ENCODE measurements at places on chromosomes 7 and 10.

DNA sequence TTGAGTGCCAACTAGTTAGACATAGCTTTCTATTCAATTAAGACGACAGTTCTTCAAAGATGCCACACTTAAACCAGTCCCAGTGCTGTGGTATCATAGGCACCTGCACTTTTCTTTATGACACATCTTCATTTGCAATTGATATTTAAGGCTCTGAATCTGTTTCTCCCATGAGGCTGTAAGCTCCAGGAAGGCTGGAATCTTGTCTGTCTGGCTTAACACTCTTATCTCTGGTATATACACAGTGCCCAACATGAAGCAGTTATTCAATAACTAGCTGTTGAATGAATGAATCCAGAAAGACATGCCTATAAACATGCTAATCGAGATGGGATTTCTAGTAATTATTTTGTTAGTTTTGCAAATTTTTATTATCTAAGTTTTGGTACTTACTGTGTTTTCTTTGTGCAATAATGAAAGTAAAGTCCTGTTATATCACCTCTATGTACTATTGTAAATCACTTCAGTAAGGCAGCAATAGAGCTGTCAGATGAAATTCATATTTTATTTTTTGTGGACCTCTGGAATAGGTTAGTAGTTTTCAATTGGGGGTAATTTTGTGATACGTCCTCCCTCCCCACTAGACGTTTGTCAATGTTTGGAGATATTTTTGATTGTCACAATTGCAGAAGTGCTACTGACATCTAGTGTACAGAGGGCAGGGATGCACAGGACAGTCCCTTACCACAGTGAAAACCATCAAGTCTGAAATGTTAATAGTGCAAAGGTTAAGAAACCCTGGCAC, 51.3 kb upstream of the STEAP4 start:
- DNase-seq, result peak; percentile 8

- DNase-seq, result no peak
Measured at GRCh38 chr10:132111121-132111731, 45.5 kb downstream of the JAKMIP3 start.

DNA sequence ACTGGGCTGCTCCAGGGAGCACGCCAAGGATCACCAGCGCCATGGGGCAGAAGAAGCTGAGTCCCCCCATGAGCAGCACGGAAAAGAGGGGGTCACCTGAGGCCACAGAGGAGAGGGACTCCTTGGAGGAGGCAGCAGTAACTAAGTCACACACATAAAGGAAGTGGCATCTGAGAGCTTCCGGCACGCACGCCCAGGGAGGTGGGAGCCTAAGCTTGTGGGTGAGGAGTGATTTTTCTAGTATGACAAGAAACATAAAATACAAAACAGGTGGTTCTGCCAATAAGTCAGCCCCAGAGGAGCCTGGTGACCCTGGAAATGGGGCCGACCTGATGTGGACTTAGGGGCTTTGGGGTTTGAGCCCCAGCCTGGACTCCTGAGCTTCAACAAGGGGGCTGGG, 60.8 kb downstream of the CARD11 start:
- DNase-seq, result peak; percentile 13

GRCh38 chr7:48497521-48497920, 326.3 kb downstream of the ABCA13 start:
- no peak for DNase-seq

DNA sequence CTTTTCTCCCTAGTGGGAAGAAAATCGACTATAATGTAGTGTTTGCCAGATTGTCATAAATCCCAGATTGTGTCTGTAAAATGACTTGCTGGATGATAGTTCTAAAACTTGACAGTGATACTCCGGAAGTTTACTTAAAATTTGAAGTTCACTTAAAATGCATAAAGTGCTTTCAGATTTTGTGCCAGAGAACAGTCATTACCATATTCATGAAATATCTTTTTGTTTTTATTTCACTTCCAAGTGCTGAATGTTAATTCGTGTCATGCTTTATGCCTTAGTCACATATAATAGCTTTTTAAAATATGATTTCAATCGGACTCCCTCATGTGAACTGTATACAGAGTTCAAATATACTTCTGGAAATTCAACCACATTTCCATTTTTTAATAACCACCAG, 30.4 kb downstream of the PRPF18 start:
- no peak for DNase-seq

- DNase-seq, result no peak
Measured at GRCh38 chr7:16755397-16755796, 1.8 kb downstream of the TSPAN13 start.

DNA sequence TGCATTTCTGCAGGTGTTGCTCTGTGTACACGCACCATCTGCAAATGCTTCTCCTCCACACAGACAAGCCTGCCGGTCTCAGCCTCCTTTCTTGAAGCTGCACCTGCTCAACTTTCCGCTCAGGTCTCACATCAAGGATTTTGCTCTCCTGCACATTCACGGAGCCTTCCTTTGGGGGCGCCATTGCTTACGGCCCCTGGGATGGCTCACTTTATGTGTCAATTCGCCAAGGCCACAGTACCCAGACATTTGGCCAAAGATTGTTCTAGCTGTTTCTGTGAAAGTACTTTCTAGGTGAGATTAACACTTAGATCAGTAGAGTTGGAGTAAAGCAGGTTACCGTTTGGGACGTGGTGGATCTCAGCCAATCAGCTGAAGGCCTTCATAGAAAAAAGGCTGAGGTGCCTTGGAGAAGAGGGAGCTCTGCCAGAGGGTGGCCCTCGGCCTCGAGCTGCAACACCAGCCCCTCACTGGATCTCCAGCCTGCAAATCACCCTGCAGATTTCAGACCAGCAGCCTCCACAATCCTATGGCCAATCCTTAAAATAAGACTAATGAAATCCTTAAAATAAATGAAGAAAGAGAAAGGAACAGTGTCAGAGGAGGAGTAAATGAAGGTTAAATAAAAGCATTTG, 39.9 kb upstream of the PPP2R2D start:
- no peak for DNase-seq

DNA sequence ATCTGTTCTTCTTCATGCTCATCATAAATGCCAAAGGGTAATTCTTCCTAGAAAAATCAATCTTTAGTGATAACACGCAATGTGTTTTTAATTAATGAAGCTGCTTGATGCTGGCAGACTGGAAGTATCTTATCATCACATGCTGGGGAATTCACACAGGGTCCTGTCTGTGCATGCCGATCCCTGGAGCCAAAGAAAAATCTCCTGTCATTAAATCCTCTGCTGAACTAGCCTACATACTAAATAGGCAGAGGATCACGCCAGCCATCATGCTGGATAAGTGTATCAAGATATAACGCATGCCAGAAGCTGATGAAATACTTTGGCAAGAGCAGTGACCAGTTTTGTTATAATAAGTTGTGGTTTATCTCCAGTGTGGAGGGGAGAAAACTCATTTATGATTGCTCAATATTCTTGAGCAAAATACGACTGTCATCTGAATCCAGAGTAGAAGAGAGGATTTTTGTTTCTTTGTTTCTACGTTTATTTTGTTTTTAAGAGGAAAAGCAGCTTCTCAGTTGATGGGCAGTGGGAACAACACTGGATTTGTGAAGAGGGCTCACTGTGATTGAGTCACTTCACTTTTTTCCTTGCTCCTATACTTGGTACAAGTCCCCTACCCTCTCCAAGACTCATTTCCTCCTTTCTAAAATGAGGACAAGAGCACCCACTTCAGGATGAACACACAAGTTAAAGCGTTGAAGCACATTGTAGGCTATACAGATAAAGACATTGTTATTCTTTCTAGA, 649.1 kb downstream of the TNS3 start:
- DNase-seq, result peak; percentile 26

DNA sequence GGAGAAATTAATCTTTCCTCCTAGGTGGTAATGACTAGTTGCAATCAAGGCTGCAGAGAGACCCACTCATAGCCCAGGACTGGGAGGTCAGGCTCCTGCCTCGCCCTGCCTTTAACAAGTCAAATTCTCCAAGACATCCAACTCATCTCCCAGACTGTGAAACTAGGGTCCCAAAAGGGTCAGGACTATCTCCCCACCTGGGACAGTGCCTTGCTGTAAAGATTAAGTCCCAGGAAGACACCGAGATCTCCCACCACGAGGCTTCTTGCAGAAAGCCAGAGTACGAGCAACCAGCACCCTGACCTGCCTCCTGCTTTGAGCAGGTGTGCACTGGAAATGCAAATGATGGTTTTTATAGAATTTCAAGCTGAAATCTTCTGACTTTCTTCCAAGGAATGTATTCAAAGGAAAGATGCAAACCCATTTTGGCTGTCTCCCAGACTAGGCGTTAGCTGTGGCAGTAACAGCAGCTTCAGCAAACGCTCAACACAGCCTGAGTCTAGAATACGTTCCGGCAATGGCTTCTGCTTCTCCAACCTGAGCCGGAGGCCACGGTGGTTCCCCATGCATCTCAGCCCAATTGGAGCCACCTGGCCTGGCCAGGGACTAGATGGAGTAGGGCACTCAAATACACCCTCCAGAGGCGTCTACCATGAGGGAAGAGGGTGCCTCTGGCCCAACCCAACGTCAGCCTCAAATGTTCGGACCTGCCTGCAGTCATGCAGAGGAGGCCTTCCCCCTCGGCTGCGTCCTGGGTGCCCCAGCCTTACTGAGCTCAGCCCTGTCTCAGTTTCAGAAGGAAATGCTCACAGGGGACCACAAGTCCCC, 170.4 kb downstream of the PRKAG2 start:
- no peak for DNase-seq

- no peak for DNase-seq
Measured at GRCh38 chr10:102438374-102438773, 6.0 kb upstream of the CUEDC2 start.

DNA sequence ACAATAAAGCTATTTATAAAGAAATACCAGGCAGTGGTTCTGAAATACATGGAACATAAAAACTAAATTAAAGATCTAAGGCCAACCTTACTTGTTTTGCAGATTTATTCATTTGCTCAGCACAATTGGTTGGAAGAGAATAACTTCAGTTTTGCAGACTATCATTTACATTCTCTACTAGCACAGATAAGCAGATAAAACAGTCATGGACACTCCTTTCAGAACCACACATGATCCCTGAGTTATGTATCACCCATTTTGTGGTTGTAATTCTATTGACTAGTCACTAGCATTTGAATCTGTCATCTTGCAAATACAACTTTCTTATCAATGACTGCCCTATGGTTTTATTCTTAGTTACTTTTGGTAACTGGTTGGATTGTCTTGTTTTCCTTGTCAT, 45.1 kb downstream of the PRKAR2B start:
- DNase-seq, result no peak

- no peak for DNase-seq
Measured at GRCh38 chr10:100208276-100208675, 21.1 kb downstream of the CHUK start.

DNA sequence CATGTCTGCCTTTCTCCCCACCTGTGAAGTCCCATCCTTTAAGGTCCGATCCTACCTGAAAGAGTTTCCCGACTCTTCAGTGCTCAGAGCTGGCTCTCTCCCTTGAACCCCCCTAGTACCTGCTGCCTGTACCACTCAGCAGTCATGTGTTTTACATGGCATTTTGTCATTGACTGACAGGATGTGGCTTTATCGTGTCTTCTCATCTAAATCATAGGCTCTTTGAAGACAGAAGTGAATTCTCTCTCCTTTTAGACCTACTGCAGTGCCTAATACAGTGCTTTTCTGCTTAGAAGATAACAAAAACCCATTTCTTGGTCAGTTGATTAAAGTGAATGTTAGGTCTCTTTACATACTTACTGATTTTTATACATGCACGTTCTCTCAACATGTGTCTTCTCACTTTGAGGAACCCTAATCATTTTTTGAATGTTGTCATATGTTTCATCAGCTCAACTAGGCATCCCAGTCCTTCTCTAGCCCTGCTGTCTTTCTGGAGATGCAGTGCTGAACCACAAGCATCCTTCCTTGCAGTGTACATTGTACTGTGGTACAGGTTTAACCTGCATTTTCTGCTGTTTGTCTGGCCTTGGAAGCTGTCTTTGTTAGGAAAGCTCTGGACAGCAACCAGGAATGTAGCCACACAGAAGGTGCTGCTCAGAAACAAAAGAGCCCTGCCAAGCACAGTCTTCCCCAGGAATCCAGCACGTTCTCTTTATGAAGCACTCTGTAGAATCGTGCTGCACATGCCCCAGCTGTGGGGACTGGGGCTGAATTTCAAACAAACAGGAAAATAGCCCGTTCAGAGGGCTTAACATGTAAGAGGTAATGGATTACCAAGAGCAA, 28.1 kb upstream of the LRRC4 start:
- no peak for DNase-seq

- peak; percentile 52 for DNase-seq
Measured at GRCh38 chr10:75234683-75235374, 928 bp downstream of the COMTD1 start.

- peak; percentile 85 for DNase-seq
Measured at GRCh38 chr7:29684787-29685650, 121.3 kb upstream of the WIPF3 start.

- DNase-seq, result no peak
Measured at GRCh38 chr10:24791084-24791726, 67.5 kb upstream of the ARHGAP21 start.

DNA sequence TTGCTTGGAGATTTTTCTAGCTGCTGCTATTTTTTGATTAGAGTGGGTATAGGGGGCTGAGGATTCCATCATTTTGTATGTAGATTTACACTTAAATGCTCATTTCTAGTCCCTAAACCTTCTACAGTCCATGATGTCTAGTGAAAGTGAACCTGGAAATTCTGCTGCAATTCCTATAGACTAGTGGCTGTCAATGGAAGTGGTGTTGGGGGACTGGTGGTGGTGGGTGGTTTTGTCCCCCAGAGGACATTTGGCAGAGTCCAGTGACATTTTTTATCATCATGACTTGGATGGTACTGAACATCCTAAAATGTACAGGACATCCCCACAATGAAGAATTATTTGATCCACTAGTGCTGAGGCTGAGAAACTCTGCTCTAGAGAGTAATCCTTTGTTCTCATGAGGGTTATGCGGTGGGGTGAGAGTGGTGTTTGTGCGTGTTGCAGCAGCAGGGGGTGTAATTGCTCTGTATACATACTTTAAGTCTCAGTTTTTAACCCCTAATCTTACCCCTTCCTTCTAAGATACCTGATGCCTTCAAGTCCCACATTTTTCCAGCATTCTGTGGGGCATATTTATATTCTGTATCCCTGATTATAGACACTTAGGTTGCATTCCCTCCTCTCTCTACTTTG, 35.0 kb downstream of the KIF11 start:
- DNase-seq, result no peak

- no peak for DNase-seq
Measured at GRCh38 chr10:100551738-100552137, 16.0 kb downstream of the HIF1AN start.

DNA sequence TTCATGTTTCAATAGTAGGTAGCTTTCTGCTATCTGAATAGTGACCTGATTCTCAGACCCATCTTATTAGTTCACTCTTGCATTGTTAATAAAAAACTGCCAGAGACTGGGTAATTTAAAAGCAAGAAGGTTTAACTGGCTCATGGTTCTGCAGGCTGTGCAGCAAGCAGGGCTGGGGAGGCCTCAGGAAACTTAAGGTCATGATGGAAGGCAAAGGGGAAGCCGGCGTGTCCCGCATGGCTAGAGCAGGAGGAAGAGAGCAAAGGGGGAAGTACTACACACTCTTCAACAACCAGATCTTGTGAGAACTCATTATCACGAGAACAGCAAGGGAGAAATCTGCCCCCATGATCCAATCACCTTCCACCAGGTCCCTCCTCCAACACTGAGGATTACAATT, 185.2 kb upstream of the PITRM1 start:
- no peak for DNase-seq

- DNase-seq, result peak; percentile 64
Measured at GRCh38 chr7:30764030-30764975, 6.9 kb upstream of the MINDY4 start.

GRCh38 chr10:131788386-131788785, 112.4 kb upstream of the PPP2R2D start:
- DNase-seq, result no peak

GRCh38 chr7:117803476-117803875, 69.8 kb downstream of the CTTNBP2 start:
- DNase-seq, result no peak

Measured in thyroid gland (tissue), 4 donors.